ENCODE measurements at places on chromosomes 5 and 9.

DNA sequence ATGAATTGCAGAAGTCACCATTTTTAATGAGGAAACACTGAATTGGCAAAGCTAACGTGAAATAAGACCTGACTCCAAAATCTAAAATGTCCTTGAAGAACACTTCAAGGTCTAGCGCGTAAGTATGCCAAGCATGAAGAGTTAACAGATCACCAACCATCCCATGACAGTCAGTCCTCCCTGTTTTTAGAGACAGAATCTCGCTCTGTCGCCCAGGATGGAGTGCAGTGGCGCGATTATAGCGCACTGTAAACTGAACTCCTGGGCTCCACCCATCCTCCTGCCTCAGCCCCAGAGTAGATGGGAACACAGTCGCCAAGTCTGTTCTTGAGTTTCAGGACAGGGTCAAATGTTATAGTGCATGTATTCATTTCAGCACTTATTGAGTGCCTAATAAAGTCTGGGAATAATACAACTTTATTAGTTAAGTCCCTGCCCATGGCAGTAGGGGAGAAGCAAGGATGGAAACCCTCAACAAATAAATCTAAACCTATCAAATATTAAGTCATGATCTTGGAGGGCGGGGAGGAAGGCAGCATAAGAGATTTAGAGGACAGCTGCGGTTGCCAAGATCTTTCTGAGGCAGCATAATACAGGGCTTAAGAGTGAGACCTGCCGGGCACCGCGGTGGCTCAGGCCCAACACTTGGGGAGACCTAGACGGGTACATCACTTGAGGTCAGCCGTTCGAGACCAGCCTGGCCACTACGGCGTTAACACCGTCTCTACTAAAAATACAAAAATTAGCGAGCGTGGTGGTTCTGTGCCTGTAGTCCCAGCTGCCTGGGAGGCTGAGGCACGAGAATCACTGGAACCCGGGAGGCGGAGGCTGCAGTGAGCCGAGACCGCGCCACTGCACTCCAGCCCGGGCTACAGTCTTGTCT, 1.1 kb downstream of the ATPSCKMT start:
- DNase-seq = no peak

DNA sequence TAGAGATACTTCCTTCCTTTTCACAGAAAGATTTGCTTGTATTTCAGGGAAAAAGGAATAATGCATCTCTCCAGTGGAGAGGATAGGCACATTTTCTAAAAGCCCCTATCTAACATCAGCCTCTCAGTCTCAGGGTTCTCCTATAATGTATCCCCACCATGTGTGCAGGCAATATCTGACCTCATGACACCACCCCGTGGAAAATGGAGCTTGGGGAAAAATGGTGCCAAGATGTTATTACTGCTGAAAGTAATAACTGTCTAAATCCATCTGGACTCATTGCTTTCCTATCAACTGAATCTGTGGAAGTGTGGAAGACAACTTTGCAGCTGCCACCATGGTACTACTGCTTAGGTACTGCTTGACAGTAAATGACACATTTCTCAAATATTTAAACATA, 574.3 kb downstream of the LRRC70 start:
- no peak for DNase-seq

- DNase-seq = no peak
Measured at GRCh38 chr9:24218656-24219055, 327.0 kb downstream of the IZUMO3 start.

DNA sequence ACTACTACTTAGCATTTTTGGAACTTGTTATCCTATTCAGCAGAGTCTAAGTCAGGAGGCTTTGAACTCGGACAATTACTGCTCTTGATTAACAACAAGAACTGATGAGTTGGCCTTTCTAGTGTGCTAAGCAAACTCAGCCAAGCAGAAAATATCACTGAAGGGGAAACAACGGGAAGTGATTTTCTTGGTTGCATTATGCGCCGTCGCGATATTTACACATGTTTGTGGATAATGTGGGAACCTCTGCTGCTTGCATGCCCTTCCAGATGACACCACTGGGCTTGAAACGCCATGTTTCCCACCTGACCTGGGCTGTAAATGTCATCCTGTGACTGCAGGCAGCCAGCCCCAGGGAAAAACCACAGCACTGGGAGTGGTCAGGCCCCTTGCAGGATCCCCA, 205.5 kb downstream of the PAX5 start:
- no peak for DNase-seq

DNA sequence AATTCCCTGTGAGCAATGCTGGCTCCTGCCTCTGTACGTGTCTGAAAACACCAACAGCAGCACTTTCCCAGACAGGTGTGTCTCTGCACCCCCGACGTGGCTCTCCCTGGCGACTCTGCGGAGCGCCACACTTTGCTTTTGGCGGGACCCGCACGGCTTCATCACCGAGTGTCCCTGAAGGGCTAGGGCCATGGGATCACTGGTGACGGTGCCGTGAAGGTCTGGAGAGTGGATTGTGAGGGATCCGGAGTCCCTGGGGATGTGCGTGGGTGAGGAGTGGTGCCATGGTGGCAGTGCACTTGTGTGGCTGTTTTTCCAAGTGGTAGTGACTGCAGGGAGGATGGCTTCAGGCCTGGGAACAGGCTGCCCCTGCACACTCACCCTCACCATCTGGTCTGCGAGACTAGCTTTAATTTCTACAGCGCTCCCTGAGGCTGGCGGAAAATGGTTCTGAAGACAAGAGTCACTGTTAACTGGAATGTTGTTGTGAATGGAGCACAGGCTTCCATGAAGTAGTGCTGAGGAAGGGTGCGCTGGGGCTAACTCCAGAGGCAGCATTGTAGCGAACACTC, 3.2 kb downstream of the NKD2 start:
- DNase-seq = no peak

- DNase-seq = no peak
Measured at GRCh38 chr5:19536387-19536786, 451.6 kb downstream of the CDH18 start.

GRCh38 chr9:26658476-26658875, 234.1 kb downstream of the CAAP1 start:
- DNase-seq = no peak

DNA sequence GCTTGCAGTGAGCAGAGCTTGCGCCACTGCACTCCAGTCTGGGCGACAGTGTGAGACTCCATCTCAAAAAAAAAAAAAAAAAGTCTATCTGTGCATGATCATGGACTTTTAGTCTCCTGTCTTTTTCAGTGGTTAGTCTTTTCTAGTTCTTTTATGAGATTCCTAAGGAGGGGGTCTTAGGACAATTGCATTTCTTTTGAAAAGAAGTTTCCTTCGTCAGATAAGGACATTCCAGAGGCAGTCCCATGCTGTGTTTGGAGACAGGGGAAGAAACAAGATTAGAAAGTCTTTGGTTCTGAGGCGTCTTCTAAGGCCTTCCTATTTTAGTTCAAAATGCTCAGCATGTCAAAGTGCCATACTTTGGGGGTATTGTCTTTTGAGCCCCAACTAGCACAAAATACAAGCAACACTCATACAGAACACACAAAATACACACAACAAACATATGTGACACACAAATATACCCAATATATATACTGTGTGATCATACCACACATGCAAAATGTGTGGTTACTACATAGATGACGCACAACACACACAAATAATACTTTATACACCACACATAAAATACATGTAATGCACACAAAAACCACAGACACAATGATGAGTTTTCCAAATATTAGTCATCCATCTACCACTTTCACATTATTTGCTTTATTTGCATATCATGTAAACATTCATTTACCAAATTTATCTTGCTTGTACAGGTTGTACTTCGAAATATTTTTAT, 394.5 kb downstream of the SPATA31D1 start:
- DNase-seq = no peak

- DNase-seq = no peak
Measured at GRCh38 chr5:5385331-5385662, 37.2 kb upstream of the ICE1 start.

DNA sequence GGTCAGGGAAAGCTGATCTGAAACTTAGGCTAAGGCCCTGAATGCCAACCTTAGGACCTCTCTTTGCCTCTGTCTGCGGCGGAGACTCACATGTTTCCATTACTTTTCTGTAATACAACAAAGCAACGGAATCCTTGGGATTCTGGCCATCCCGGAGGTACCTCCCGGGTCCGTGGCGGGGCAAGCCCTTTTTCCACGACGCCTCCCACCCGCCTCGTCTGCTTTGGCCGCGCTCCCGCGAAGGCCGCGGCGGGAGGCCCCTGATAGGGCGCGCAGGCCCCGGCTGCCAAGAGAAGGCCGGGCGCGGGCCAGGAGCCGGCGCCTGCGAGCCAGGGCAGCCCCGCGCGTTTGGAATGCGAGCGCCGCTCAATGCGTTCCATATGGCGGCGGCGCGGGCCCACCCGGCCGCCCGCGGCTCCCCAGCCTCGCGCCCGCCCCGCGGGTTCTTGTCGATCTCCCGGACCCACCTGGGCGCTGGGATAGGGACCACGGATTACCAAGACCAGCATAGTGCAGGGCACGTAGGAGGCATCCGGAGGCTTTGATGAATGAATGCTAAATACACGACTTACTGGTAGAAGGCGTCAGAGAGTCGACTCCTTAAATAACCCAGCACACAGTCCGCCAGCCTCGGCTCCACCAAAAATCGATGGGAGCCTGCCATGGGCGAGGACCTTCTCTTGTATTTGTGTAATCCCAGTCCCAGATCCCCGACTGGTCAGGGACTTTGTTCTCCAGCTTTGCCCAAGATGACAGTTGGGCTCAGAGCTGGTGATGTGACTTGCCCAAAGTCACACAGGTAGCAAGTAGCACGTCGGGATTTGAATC, 17.5 kb upstream of the PHF19 start:
- DNase-seq = no peak

DNA sequence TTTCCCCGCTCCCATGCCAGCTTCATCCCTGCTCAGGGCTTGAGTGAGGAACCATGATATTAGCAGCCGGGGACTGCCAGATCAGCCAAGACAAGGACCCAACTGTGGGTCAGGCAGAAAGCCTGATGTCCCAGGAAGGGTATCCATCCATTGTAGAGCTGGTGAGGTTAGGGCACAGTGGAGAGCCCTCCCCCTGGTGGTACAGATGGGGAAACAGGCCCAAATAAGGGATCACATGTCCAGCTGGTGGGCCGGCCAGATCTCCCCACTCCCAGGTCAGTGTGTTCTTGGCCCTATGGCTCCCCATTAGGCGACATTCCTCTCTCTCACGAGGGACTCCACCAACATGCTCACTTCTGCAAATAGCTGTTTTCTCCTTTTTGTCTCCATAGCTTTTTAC, 9.0 kb downstream of the CDX1 start:
- DNase-seq = peak; percentile 35

GRCh38 chr5:62317810-62318209, 11.8 kb downstream of the KIF2A start:
- DNase-seq = no peak

DNA sequence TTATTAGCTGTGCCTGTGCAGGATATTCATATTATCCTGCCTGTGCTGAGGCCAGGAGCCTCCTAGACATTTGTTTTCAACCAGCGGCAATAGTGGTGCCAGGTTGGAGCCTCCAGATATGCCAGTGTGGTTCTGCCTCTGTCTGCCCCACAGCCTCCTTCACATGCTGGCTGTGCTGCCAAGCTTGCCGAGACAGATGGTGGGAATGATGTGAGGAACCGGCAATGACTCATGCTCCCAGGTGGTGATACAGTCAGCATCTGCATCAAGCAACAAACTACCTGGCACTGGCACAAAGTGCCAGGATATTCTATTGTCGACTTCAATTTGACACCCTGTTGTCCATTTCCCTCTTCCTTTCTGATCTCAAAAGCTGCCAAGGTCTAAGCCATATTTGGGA, 285.7 kb downstream of the CHSY3 start:
- DNase-seq = no peak

DNA sequence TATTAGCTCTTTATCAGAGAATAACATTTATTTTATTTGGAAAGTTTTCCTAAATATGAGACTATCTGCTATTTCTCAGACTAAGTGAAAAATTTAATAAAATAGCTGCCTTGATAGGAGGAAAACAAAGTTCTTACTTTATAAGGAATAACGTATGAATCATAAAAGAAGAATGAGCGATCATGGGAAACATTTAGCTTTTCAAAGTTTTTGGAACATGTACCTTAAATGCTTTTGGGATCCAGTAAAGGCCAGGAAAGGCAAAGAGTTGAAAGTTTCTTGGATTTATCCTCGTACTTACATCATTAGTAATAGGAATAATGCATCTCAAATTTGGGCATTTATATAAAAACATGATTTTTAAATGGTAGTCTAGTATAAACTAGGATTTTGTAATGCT, 19.4 kb downstream of the OGN start:
- no peak for DNase-seq

- DNase-seq = no peak
Measured at GRCh38 chr5:54222336-54222735, 88.0 kb downstream of the ARL15 start.

DNA sequence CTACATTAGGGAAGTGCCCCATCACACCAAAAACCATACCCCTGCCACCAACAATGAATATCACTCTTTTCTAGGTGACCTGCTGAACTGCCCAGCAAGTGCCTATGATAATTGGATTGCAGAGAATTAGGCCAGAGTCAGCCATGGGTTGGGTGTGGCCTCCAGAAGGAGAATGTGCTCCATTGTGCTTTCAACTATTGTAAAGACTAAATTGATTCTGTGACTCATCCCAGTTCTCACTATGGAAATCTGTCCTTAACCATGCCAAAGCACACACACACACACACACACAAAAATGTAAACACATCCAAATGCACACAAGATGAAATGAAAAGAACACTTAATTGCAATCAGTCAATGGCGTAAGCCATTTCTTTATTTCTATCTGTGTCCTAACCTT, 25.7 kb downstream of the DRD1 start:
- DNase-seq = no peak

DNA sequence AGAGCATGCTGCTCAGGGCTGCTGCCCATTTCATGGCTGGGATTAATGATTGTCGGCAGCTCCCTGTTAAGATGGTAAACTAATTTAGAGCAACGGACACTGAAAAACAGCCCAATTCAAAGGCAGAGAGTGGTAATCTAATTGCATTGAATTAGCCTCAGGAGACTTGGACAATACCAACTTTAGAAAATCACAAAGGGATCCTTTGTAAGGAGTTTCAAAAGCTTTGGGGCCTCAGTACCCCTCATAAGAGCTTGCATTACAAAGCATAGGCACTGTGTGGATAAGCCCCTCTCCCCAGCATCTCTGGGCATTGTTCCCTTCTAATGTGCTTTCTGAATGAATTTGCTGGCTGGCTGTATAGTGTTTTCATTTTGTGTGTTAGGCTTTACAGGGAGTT, 6.7 kb downstream of the GLRA1 start:
- no peak for DNase-seq

- no peak for DNase-seq
Measured at GRCh38 chr9:36298566-36298965, 40.3 kb upstream of the GNE start.

DNA sequence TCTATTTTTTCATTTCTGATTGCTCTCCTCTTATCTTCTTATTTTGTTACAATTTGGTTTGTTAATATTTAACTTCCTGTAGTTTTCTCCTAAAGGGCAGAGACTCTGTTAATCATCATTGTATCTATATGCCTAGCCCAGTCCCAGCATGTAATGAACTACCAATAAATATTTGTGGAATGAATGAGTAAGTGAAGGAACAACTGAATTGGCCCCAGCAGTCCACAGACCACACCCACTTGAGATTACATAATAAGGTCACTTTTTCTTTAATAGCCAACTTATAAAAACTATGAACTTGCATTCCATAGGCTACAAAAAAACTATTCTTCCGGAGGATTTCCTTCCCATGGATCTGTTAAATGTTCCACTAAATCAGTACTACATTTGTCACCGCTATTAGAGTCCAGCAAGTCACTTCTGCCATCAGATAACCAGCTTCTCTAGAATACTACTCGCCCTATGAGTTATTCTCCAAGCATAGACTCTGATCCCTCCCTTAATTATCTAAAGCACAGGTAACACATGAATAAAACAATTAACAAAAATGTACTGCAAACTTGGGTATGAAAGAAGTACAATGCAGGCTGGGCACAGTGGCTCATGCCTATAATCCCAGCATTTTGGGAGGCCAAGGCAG, 27.5 kb upstream of the TNPO1 start:
- DNase-seq = no peak

Measured in common myeloid progenitor, CD34-positive (primary cell).